NCI-H1092 treated with DMSO at 0.1 percent for 48 hours (cell line): ENCODE measurements at places on chromosomes 1 and 21.
A peak's percentile ranks its signal among the peaks of the same experiment; 100 is the strongest.

- DNase-seq = no peak
Measured at GRCh38 chr1:64055310-64055709, 148.1 kb upstream of the UBE2U start.

GRCh38 chr1:212149566-212149965, 114.0 kb downstream of the DTL start:
- DNase-seq = no peak

- peak; percentile 22 for DNase-seq
Measured at GRCh38 chr21:37074197-37074510, 1.1 kb downstream of the TTC3 start.

GRCh38 chr1:204304067-204304466, 55.7 kb downstream of the PLEKHA6 start:
- DNase-seq = no peak

GRCh38 chr21:28083350-28083749, 909.3 kb downstream of the LTN1 start:
- DNase-seq = no peak

GRCh38 chr1:8653878-8654277, 163.6 kb downstream of the RERE start:
- no peak for DNase-seq

DNA sequence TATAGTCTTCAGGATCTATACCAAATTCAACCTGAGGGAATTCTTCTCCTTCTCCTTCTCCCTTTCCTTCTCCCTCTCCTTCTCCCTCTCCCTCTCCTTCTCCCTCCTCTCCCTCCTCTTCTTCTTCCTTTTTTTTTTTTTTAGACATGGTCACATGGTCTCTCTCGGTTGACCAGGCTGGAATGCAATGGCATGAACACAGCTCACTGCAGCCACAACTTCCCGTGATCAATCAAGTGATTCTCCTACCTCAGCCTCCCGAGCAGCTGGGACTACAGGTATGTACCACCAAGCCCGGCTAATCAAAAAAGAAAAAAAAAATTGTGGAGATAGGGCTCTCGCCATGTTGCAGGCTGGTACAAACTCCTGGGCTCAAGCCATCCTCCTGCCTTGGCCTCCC, 51.5 kb downstream of the DNAI4 start:
- DNase-seq = no peak
